Fibroblast of lung (primary cell): ENCODE measurements at places on chromosomes 2 and 18. TPM values are rescaled to one million over a fixed set of nuclear protein-coding genes. Genes with fewer than 3 reads are reported as not detected.

ATP6V1C2 gene
- polyA plus RNA-seq: 0.03 TPM in 1 of 2 replicates, not detected in the other

- no peak for DNase-seq
- H3K27ac ChIP-seq: no peak overlapping the region
- H3K36me3 ChIP-seq: no peaks in the 10 kb centered on the region
- H3K4me1 ChIP-seq: no peaks in the 10 kb centered on the region
Measured at GRCh38 chr18:50830544-50830943, 10.7 kb upstream of the MRO start.

- no peaks in the 10 kb centered on the region for H3K27me3 ChIP-seq
- no peaks in the 10 kb centered on the region for H3K36me3 ChIP-seq
- no peak for DNase-seq
- peaks cover 2% of the 10 kb centered on the region for H3K4me1 ChIP-seq
- H3K4me3 ChIP-seq: no peak overlapping the region
Measured at GRCh38 chr2:234593636-234594035, 96.8 kb upstream of the ARL4C start.

DNA sequence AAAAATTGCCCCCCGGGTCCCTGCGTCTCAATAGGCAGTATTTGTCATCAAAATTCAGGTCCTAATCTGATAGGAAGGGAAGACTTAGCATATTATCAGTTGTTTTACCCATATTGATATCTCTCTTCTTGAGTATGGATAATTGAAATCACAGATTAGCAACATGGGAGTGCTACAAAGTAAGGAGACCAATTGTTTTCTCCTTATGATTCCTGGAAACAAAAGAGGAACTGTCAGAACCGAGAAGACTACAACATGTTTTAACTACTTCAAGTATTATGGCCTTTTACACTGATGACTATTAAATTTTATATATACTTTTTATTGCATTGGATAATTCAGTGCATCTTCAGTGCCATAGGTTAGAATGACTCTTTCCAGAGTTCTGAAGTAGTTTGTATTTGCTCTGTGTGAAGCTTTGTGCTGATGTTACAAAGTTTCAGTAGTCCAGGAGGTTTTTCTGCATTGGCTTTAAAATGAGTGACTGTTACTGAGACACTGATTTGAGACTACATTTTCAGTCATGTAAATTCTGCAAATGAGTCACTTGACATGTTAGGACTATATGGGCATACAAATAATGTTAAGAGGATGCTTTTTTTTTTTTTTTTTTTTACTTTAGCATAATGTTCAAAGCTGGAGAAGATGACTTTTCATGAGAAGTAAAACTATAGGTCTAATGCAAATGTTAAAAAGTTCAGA, 19.7 kb upstream of the TLK1 start:
- no peak overlapping the region for H3K27ac ChIP-seq
- H3K4me1 ChIP-seq: peaks cover 2% of the 10 kb centered on the region
- H3K4me3 ChIP-seq: no peak overlapping the region
- DNase-seq: no peak

DNA sequence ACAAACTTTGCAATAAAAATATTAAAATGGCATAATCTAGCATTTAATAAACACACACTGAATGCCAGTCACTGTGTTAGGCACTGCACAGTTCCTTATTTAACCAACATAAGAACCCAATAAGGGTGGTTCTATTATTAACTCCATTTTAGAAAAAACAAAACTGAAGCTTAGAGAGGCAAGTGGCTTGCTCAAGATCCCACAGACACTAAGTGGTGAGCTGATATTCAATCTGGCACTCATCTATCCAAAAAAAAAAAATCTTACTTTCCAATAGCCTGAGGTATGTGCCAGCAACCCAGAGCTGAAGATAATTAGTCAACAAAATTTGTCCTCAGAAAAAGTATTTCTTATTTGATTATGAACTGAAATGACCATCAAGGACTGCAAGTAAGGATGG, 799 bp downstream of the CYTIP start:
- no peaks in the 10 kb centered on the region for H3K36me3 ChIP-seq
- no peaks in the 10 kb centered on the region for H3K4me1 ChIP-seq
- no peaks in the 10 kb centered on the region for H3K27me3 ChIP-seq
- no peak overlapping the region for H3K4me3 ChIP-seq
- DNase-seq: no peak

GRCh38 chr2:120761164-120761861, 25.6 kb downstream of the GLI2 start:
- no peak for DNase-seq
- H3K4me1 ChIP-seq: peaks cover 37% of the 10 kb centered on the region
- H3K27ac ChIP-seq: no peak overlapping the region

- H3K27ac ChIP-seq: no peak overlapping the region
- no peak overlapping the region for H3K4me3 ChIP-seq
- H3K36me3 ChIP-seq: no peaks in the 10 kb centered on the region
- no peak for DNase-seq
- no peaks in the 10 kb centered on the region for H3K27me3 ChIP-seq
- H3K4me1 ChIP-seq: no peaks in the 10 kb centered on the region
Measured at GRCh38 chr18:69557282-69557681, 156.6 kb downstream of the DOK6 start.

DCDC2C gene
- not detected in 2 replicates for polyA plus RNA-seq

MEP1B gene
- polyA plus RNA-seq: not detected in 2 replicates

GPR39 gene
- polyA plus RNA-seq: 1.00 and 2.3 TPM in 2 replicates

SLC19A3 gene
- 0.11 and 0.16 TPM in 2 replicates for polyA plus RNA-seq

- H3K27me3 ChIP-seq: no peaks in the 10 kb centered on the region
- DNase-seq: no peak
- no peak overlapping the region for H3K4me3 ChIP-seq
- H3K27ac ChIP-seq: no peak overlapping the region
- H3K36me3 ChIP-seq: peaks cover 1% of the 10 kb centered on the region
Measured at GRCh38 chr2:9276074-9276473, 69.5 kb downstream of the ASAP2 start.

DNA sequence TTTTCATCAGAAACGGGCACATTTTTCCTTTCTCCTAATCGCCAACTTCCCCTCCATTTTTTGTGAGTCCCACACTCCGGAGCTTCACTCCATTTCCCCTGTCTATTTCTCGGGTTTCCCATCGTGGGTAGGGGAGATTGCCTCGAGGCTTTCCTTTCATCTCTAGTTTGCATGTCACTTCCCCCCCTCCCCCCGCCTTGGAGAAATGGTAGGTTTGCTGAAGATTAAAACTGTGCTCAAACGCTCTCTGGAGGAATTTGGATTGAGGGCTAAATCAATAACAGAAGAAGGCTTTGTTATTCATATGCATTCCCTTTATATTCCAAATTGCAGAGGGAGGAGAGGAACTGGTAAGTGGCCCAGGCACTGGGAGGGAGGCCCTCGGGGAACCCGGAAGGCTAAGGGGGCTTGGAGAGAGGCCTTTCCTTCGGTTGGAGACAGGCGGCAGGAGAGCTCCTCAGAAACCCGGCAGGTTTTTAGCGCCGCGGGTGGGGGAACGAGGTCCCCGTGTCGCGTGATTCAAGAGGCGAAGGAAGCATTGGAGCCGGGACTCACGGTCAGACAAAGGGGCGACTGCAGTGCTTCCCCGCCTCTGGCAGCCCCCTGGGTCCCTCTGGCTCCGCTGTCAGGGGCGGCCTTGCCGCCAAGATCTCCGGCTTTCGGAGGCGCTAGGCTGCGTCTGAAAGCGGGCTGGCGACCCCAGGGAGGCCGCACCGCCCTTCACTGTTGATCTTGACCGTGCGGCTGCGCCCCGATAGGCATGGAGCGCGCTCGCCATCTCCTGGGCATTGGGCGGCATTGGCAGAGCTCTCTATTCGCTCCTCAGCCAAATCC, 2.4 kb upstream of the HOXD12 start:
- peak; percentile 33 for DNase-seq
- H3K27me3 ChIP-seq: peaks cover 85% of the 10 kb centered on the region
- H3K4me3 ChIP-seq: peak overlapping the region; percentile 45
- H3K27ac ChIP-seq: no peak overlapping the region

DNA sequence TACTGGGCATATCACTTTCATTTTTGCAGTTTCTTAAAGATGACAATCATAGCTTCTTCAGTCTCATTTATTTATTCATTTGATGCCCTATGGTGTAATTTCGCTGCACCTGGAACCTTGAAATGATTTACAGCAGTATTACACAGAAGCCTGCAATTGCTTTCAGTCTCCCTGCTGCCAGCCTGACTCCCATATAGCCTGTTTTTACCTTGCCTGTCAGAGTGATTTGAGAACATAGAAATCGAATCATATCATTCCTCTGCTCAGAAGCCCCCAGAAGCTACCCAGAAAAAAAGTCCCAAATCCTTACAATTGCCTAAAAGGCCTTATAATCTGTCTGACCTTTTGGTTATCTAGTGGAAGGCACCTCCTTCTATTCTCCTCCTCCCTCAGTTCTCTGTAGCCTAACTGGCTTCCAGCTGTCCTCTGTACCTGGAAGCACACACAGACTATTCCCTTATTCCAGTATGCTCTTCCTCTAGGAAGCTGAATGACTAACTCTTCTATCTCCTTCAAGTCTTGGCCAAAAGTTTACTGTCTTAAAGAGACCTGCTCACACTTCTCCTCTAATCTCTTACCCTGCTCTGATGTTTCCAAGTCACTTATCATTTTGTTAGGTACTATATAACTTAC, 12.6 kb downstream of the SCN3A start:
- H3K36me3 ChIP-seq: no peaks in the 10 kb centered on the region
- H3K27ac ChIP-seq: no peak overlapping the region
- no peaks in the 10 kb centered on the region for H3K4me1 ChIP-seq
- no peak for DNase-seq
- H3K27me3 ChIP-seq: no peaks in the 10 kb centered on the region
- no peak overlapping the region for H3K4me3 ChIP-seq

DNA sequence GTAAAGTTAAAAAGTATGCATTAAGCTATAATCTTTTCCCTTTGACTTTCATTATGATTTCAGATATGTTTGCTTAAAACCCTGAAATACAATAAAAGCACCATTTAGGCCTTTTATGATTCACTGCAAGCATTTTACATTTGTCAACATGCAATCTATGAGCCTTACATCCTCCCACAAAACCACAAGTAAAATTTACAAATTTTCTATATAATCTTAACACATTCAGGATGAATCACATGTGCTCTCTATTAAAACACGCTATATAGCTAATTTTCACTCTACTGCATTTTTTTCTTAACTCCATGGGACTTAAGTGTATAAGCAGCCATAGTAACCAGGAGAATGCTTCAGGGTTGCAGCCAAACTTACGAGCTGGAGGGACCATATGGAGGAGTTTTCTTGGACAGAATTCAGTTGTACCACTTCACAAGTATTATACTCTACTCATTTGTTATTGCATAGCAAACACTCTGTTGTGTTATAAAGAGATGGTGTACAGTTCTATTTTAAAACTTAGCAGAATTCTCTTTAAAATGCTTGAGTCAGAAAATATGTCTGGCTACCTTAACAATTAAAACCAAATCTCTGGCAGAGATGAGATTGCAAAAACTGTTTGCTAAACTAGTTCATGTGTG, 293.2 kb downstream of the ALK start:
- no peak overlapping the region for H3K4me3 ChIP-seq
- DNase-seq: no peak

GRCh38 chr2:71690876-71691475, 237.6 kb downstream of the DYSF start:
- peaks cover 16% of the 10 kb centered on the region for H3K27me3 ChIP-seq
- no peak overlapping the region for H3K4me3 ChIP-seq
- no peak for DNase-seq
- H3K36me3 ChIP-seq: no peaks in the 10 kb centered on the region
- H3K4me1 ChIP-seq: no peaks in the 10 kb centered on the region

FBLN7 gene
- 4.6 and 5.1 TPM in 2 replicates for polyA plus RNA-seq

DNA sequence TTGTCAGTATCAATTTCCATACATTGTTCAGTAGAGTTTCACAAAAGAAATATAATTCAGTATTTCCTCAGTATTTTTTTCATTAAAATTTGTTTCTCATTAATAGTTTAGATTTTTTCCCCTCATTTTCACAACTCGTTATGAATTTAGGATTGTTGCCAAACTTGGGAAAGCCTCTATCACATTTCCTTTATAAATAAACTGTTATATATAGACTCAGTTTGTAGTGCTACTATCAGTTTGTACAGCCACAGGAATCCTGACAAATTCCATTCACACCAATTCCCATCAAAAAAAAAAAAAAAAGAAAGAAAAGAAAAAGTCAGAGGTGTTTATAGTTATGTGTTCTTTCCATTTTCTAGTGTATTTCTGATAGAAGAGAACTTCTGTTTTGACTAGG, 123.3 kb upstream of the DCC start:
- no peak overlapping the region for H3K27ac ChIP-seq
- H3K36me3 ChIP-seq: no peaks in the 10 kb centered on the region
- no peaks in the 10 kb centered on the region for H3K27me3 ChIP-seq
- H3K4me3 ChIP-seq: no peak overlapping the region
- no peak for DNase-seq
- H3K4me1 ChIP-seq: no peaks in the 10 kb centered on the region

DNA sequence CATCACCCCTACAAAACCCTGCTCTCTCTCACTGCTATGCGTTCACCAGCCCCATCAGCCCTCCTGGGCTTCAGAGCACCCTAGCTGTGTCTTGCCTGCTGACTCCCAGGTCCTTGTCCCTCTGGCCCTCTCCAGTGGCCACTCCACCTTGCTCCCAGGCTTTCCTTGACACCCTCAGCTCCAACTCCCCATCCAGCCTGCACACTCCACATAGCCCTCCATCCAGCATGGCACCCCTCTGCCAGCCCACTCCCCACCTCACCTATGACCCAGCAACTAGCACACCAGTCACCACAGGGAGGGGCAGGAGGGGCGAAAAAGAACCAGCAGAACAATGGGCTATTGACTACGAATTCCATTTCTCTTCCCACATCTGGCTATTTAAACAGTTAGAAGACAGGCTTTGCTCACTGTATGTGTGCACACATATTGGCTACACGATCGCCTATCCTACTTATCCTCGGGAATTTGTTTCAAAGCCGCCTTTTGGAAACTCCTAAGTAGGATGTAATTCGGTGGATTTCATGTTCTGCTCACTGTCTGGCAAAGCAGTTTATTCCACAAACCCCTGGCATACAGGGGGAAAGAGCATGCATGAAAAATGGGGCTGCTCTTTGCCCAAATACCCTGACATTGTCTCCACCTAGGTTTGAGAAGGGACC, 195.3 kb downstream of the SMAD2 start:
- H3K27me3 ChIP-seq: no peaks in the 10 kb centered on the region
- no peaks in the 10 kb centered on the region for H3K36me3 ChIP-seq
- H3K4me3 ChIP-seq: no peak overlapping the region
- H3K4me1 ChIP-seq: no peaks in the 10 kb centered on the region
- no peak for DNase-seq

DNA sequence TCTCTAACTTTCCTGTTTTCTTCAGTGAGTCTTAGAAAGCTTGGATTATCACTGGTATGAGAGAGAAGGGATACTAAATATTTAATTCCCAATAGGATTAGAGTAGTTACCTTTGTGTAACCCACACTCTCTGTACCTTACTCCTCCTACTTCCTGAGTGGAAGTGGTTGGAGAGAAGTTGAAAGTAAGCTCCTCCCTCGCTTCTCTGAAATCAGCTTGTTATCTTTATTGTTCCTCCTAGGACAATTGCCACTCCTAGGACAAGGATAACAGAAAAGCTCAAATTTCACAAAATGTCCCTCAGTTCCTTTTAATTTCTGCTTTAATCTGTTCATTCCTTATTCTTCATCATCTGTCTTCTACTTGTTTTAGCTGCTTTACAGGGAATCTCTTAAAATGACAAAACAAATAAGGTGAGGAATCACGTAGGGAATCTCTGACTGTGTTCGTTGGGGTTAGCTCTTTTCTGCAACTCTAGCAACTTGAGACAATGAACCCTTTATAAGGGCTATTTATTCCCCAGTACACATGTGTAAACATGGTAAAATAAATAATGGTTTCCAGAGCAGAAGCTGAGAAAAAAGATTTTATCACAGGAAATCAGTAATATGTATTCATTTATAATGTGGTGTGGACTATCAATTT, 8.6 kb downstream of the ITPRID2 start:
- peaks cover 3% of the 10 kb centered on the region for H3K4me1 ChIP-seq
- no peaks in the 10 kb centered on the region for H3K27me3 ChIP-seq
- no peak for DNase-seq
- no peak overlapping the region for H3K27ac ChIP-seq

- no peaks in the 10 kb centered on the region for H3K27me3 ChIP-seq
- no peaks in the 10 kb centered on the region for H3K36me3 ChIP-seq
- H3K4me3 ChIP-seq: no peak overlapping the region
Measured at GRCh38 chr18:25935356-25935755, 155.1 kb downstream of the SS18 start.
